ENCODE measurements at places on chromosomes 5 and 9. TPM values are rescaled to one million over a fixed set of nuclear protein-coding genes. Genes with fewer than 3 reads are reported as not detected.
A peak's percentile ranks its signal among the peaks of the same experiment; 100 is the strongest.

The MAMDC2 gene
- not detected for total RNA-seq

DNA sequence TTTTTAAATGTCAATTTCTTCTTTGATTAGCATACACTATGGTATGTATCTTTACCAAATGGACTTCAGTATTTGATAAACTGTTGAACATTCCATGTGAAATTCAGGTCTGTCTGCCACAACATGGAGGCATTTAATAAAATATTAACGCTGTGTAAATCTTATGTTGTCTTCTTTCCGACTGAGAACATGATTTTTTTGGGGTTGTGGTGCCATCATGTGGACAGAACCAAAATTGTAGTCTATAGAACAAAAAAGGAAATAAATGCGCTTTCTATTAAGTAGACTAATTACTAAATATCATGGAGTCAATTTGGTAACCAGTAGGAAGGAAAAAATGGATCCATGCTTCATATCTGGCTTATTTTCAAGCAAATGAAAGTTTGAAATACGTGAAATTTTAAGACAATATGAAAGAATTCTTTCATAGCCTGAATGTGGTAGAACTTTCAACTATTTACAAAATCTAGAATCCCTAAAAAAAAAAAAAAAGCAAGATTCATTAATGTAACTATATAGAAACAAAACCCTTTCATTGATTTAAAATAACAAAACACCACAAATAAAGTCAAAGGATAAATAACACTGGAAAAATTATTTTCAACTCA, 2.8 kb upstream of the PLK2 start:
- DNase-seq = peak; percentile 46

The ANKRD18A gene
- total RNA-seq = 6.4 TPM

DNA sequence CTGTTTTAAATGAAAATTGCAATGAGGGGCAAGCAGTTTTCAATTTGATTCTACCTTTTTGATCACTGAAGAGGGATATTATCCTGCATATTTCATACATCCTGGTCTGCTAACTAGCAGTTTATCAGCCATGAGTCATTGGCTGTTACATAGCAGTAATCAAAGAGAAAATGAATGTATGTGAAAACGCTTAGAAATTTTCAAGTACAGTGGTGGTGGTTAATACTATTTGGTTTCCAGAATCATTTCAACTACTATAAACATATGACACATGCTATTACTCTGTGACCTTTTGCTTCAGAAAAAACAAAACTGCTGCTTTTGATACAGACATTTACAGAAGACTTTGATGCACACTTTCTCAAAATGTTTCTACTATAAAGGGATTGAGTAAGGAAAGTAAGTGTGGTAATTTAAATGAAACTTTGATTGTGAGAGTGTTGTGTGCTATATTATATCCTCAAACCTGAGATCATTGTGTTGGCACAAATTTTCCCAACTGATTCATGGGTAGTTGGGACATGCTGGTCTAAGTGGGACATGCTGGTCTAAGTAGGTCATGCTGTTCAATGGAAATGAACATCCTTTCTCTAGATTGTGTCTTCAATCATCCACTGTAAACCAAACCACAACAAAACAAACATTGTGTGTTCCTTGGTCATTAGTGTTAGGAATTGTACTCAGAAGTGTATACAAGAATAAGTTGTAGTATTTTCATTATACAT, 5.1 kb downstream of the RNF14 start:
- DNase-seq = no peak

The AK8 gene
- total RNA-seq = not detected

The PGGT1B gene
- 38.9 TPM for total RNA-seq
